ENCODE measurements at places on chromosomes 11 and 22.

- DNase-seq = no peak
Observed at GRCh38 chr11:131685906-131686305, 315.5 kb downstream of the NTM start.

DNA sequence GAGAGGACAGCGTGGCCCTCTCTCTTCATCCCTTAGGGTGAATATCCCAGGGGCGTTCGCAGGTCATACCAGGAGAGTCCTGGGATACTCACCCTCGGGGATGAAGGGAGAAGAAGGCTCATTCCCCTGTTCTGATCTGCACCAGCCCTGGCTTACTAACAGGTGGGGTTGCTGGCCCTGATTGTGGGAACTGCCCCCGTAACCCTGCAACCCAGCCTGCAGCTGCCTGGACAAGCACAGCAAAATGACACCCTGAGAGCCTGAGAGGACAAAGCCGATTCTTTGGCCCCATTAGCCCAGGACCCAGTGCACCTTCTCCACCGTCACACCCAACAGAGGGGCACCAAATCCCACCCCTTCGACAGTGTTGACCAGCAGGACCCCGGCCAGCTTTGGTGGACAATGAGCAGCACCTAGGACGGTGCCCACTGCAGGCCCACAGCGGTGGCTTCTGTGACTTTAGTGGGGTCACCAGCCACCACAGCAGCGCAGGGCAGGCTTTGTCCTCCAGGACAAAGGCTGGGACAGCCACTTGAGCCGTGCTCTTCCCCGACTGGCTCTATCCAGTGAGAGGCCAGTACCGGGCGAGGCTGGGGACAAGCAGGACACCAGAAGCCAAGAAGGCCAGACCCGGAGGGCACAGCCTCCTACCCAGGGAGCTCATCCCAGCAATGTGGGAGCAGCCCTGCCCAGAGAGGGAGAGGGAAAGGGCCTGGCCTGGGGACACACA lies 98.5 kb upstream of the RTL6 start:
- no peak for DNase-seq

DNA sequence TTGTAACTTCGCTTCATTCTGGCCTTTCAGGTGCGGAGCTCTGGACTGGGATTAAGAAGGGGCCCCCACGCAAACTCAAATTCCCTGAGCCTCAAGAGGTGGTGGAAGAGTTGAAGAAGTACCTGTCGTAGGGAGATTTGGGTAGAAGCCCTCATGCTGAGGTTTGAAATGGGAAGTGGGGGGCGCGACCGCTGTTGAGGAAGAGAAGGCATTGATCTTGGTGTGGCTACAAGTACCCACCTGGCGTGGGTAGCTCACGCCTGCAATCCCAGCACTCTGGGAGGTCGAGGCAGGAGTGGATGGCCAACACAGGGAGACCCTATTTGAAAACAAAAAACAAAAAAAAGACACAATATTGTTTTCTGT lies 779 bp downstream of the SELENOH start:
- DNase-seq = no peak

GRCh38 chr11:104968355-104968855 lies at the start of gene CASP4:
CASP4 (minus strand) TSS chr11:104968574; CDS start chr11:104968525, 49 bp downstream.
- DNase-seq = peak; percentile 25

DNA sequence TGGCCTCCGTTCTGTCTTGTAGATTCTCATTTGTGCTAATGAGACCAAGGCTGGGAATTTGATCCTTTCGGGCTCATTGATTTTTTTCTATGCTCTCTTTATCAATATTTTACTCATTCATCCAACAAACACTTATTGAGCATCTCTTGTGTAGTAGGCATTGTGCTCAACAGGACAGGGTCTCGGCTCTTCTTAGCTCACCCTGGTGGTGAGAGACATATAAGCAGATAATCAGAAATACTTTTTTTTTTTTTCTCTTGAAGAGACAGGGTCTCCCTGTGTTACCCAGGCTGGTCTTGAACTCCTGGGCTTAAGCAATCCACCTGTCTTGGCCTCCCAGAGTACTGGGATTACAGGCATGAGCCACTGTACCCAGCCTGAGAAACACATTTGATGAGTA lies 48.0 kb upstream of the SLC5A1 start:
- no peak for DNase-seq

DNA sequence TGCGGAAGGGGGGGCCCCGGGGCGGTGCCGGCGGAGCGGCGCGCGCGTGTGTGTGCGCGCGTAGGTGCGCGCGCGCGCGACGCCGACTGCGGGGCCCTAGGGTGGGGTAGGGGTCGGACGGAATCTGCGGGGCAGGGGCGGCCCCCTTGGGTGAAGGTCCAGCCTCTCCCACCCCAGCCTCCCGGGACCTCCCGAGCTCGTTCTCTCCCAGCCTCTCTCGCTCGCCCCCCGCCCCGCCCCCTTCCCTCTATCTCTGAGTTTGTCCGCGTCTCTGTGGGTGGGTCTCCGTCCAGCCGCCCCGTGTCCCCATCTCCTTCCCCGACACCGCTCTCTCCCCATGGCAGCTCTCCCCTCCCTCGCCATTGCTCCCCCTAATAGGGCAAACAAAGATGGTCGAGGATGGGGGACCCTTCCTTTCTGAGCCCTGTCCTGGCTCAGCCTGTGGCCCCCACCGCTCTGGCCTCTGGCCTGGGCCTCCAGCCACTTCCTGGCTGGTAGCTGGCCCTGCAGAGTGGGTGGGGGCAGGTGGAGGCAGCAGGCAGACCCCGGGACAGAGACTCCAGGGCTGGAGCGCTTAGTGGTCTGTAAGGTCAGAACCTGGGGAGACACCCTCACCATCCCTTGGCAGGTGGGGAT lies 33.0 kb upstream of the PRR5 start:
- DNase-seq = no peak

- DNase-seq = no peak
Observed at GRCh38 chr11:75445315-75445953, 12.4 kb upstream of the KLHL35 start.

DNA sequence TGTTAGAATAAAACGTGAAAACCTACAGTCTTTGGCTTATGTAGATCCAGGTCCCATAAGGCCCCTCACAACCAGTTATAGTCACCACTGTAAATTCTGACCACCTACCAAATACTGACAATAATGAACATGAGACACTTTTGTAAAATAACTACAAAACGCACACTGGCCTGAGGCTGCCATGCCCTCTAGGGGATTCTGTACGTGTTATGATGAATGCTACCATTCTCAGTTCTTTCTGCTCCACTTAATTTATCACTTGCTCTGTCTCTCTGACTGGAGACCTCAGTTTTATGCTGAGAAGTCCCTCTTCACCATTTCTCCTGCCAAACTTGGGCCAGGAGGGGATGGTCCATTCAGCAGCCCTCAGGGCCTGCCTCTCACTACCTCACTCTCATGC lies 18.7 kb upstream of the TMPRSS5 start:
- no peak for DNase-seq

DNA sequence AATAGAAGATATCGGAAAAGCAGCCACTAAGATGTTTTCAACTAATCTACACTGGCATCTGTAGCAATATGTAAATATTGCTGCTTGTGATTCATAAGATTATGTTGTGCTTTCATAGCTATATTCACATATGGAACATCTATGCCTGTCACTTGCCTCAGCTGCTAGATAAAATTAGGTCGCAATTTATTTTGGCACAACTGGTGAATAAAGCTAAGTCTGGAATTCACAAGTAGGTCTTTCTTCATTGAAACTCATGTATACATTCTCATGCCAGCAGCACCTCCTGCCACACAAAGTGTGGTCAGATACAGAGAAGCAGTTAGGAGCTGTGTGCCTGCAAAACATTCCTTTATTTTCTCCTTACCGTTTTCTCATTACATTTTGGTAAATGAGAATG lies 543.3 kb upstream of the CHORDC1 start:
- no peak for DNase-seq

- no peak for DNase-seq
Observed at GRCh38 chr11:21865541-21865940, 327.3 kb upstream of the ANO5 start.

DNA sequence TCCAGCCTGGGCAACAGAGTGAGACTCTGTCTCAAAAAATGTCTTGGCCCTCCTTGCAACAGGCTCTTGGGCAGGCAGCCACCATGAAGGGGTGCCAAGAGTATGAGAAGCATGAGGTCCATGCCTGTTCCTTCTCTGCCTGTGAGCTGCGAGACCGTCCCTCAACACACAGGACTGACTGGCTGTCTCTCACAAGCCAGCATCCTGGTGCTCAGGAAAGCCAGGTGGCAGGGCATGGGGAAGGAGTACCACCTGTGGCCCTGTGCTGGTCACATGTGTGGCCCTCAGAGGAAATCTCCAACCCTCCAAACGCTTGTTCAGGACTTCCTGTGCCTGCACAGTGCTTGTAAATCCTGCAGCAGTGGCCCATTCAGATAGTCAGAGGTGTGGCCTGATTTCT lies 83.2 kb downstream of the ATXN10 start:
- DNase-seq = no peak

GRCh38 chr11:126317756-126318573 lies 14.1 kb downstream of the DCPS start:
- DNase-seq = no peak

DNA sequence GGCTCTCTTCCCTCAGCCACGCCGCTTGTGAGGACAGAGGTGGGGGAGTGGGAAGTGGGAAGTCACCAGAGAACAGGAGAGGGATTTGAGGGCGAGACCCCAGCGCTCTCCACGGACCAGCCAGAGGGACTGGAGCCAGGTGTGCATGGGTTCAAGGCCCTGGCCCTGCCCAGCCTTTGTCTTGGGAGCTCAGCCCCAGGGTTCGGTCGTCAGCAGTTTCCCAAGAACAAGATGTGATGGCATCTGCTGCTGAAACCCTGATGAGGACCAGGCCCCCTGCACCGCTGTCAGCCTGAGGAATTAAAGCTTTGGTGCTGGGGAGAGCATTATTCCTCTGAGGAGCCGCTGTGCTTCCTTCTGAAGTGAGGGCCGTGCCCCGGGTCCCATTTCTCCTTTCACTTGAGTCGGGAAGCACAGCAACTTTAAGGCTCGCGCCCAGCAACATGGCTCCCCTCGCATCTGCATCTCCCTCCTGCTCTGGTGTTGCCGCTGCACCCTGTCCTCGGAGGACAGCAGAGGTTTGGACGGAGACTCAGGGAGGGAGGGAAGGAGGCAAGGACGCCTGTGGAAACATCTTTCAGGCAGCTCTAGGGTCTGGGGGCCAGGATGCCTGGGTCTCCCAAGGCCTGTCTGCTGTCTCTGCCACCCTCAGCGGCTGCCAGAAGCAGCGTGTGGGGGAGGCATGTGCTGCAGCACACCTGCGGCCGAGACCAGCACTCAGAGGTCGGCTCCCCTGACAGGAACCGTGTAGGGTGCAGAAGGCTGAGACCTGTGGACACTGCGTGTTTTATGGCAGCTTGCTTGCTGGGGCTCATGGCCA lies 3.8 kb downstream of the IFITM5 start:
- DNase-seq = no peak

DNA sequence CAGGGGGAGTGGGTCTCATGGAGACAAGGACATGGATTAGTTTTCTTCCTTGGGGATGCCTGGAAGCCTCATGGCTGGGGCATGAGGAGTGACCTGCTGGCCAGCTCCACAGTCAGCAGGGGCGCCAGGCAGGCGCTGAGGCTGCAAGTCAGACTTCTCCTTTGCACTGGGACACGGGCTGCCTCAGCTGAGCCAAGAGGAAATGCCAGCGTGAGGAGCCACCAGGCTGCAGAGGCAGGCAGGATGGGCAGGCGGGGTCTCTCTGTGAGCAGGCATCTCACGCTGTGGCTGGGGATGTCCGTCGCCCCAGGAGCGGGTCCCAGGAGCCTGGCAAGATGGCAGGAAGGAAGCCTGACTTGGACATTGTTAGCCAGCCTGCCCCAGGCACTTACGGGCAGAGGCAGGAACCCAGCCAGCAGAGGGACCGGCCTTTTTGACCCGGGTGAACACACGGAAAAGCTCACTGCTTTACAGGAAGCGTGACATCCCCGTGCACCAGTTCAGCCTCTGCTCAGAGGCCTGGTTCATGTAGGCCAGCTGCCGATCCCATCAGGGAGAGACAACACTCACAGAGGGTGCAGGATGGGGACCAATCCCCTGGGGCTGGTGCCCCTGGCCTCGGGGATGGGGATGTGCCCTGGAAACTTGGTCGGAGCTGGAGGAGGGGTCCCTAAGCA lies 10.2 kb downstream of the GNB1L start:
- DNase-seq = no peak

DNA sequence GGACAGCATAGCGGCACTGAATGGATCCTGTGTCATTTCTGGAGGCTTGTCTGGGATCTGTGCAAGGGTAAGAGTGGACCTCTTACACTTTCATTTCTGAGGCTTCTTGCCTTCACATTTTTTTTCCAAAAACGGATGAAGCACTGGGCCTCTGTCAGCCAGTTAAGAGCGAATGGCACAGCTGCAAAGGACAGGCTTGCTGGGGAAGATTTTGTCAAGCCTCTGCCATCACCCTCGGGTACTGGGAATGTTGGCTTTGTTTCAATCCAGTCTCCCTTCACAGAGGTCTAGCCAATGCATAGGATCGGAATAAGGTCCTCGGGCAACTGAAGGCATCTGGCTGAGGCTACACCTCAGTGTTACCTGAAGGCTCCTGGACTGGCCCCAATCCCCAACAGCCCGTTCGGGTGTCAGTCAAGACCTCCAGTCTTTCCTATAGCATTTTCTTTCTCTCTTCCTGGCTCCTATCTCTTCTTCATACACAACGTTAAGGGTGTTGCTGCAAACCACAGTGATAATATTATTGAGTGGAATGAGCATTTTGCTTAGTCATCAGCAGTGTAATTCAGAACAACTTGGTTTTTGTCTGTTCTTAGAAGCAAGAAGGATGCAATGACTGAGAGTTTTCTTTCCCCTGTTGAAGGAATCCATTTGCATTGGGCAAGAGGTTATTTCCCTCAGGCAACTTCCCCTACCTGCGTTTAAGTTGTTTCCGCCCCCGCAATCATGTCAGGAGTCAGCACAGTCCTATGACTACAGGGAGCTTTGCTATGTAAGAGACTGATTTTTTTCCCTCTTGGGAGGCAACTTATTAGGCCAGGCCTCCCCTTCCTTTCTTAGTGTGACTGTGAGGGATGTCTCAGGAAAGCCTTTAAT lies 22.8 kb downstream of the NPAT start:
- DNase-seq = peak; percentile 64

GRCh38 chr22:22604326-22605073 lies 39.9 kb upstream of the GGTLC2 start:
- no peak for DNase-seq

DNA sequence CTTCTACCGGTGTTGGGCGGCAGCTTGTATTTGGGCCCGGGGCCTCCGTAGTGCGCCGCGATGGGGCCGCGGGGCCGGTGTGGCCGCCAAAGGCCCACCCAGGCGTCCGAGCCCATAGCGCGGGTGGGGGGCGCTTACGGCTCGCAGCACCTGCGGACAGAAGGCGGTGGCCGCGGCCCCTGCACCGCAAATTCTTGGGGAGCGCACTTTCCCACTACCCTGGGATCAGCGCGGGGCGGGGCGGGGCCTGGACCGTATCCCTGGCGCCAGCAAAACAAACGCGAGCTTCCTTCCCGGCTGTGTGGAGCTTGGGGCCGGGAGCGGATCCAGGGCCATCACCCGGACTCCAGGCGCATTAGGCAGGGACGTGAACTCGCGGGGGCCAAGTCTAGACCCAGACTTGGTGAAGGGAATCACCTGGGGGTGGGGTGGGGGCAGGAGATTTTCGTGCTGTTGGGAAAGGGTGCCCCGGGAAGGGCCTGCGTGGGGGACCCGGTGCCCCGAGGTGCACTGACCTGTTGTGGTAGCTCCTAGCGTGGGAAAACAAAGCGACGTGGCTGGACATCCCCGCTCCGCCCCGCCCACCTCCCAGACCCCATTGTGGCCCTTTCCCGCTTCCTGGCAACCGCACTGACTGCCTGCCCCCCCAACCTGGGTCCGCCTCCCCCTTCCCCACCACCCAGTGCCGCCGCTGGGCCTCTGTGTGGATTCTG lies 2.3 kb upstream of the TYMP start:
- DNase-seq = no peak
